ENCODE measurements at places on chromosomes 6 and 20.

DNA sequence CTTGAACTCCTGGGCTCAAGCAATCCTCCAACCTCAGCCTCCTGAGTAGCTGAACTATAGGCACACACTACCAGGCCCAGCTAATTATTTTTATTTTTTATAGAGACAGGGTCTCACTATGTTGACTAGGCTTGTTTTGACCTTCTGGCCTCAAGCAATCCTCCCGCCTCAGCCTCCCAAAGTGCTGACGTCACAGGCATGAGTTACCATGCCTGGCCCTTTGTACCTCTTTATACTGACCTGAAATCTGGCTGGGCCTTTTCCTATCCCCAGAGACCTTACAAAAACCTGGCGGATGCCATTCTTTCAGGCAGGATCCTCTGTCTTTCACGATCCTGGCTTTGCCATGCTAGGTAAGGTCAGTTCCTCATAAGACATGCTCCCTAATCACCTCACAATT, 11.5 kb downstream of the WFDC3 start:
- no peak for DNase-seq

GRCh38 chr6:11653028-11653583, 115.6 kb downstream of the TMEM170B start:
- DNase-seq = no peak

GRCh38 chr6:161377116-161377515, 103.3 kb upstream of the AGPAT4 start:
- no peak for DNase-seq

GRCh38 chr6:94894300-94894699, 683.0 kb upstream of the MANEA start:
- DNase-seq = no peak

GRCh38 chr6:57267586-57268293, 45.6 kb upstream of the RAB23 start:
- DNase-seq = no peak

DNA sequence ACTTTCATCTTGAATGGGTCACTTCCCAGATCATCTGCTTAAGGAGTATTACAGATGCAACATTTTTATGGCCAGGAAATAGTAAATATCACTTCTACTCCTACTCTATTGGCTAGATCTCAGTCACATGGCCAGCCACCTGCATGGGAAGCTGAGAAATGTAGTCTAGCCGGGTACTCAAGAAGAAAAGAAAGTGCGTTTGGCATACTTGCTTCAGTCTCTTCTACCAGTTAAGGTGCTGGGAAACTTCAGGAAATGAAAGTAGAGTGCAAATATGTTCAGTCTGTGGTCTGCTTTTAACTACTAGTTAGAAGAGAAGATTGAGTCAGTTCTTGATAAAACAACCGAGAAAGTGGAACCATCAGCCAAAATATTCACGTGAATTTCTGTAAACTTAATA, 129.2 kb downstream of the PDSS2 start:
- DNase-seq = no peak

- no peak for DNase-seq
These were observed 95.5 kb upstream of the AFDN start for GRCh38 chr6:167731216-167731615.

GRCh38 chr6:93391965-93392364, 27.4 kb downstream of the EPHA7 start:
- no peak for DNase-seq

GRCh38 chr6:32623693-32624092, 13.5 kb upstream of the HLA-DQA1 start:
- no peak for DNase-seq
